Stimulated activated CD8-positive, alpha-beta memory T cell treated with anti-CD3 and anti-CD28 coated beads, Interleukin-7, amount 100 ng/mL, for 1 hour (primary cell): ENCODE measurements at places on chromosomes 13 and 19.

- no peak for DNase-seq
These were observed 74.5 kb downstream of the CYSLTR2 start for GRCh38 chr13:48728226-48728625.

GRCh38 chr13:113029487-113030258 lies 60.7 kb downstream of the MCF2L start:
- DNase-seq: no peak

- no peak for DNase-seq
These were observed 248.8 kb downstream of the IRS2 start for GRCh38 chr13:109537584-109537983.

DNA sequence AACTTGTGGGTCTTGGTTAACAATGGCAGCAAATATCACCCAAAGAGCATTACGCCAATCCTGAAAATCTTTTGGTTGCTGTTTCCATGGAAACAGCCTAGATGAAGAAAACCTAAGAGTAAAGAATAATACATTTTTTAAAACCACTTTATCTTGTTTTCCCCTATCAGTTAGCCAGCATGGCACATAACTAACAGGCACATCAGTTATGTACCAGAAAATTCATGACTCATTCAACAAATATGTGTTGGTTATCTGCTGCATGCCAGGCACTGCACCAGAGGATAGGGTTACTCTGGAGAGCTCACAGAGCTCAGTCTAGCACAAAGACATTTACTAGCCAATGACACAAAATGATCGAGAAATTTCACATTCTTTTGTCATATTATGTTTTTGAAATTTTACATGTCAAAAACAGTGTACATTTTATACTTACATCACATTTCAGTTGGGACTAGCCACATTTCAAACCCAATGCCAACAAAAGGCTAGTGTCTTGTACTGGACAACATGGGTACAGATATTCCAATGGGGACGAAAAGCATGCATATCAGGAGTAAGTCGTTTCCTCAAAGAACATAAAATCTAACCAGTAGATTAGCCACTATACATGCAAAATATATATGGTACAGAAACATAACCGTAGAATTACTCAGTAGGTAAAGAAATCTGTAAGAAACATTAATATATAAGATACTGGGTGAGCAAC lies 20.3 kb downstream of the LNX2 start:
- DNase-seq: no peak

- no peak for DNase-seq
These were observed 67.4 kb downstream of the GGACT start for GRCh38 chr13:100520936-100521850.

DNA sequence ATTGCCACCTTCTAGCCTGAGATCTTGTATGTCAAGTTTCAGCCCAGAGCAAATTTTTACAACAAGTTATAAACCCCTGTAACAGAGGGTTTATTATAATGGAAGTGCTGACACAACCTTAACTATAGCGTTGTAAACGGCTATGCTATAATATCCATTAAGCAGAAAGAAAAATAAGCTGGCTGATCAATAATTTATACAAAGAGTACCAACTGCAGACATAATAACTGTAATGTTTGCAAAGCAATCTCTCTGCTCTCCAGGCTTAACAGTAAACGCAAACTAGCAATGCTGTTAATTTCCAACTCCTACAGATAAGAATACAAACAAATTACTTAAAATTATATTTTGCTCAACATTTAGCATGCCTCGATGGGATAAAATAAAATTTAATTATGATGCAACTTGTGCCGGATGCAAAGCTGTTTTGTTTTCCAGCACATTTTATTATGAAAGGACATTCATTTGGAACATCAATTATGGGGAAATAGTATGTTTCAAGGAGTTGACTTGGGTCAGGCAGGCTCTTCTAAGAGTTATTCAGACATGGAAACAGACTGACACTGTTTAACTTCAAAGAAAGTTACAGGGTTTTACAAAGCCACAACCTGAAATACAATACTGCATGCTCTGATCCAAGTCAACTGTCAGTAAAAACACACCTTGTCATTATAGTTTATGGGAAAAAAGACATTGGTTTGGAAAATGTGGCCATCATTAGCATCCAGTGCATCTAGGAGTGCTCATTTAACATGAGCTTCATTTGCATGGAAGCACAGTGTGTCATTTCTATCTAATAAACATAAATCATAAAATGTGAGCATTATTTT lies 6.6 kb upstream of the DACH1 start:
- DNase-seq: no peak

DNA sequence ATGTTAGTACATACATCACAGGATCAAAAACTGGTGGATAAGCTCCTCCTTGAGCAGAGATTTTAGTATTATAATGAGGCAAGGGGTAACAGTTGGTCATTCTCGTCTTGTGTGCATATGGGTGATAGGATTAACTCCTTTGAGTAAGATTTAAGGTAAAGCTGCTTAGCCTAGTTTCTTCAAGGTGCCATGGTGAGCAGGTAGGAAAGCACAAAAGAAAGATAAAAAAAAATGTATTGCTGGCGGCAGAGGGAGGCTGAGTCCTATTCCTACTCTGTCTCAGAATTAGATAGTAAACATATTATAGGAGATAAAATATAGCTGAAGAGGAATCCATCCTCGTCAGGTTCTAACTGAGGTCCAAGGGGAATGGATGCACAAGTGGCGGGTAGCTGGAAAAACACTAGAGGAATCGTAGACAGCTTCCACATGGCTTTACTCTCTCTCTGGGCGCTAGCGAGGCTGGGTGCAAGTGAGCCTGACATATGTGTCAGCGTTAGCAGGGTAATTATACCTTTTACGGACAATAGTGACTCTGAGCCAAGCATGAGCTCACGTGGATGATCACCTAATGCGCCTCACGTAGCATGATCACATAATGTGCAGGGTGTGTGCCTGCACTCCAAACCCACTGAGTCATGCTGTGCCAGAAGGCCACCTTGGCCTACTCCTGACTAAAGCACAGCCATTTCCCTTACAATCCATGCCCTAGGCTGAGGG lies 734.3 kb upstream of the MIR17HG start:
- DNase-seq: no peak
